Naive thymus-derived CD4-positive, alpha-beta T cell (primary cell): ENCODE measurements at places on chromosomes 11 and 22.

DNA sequence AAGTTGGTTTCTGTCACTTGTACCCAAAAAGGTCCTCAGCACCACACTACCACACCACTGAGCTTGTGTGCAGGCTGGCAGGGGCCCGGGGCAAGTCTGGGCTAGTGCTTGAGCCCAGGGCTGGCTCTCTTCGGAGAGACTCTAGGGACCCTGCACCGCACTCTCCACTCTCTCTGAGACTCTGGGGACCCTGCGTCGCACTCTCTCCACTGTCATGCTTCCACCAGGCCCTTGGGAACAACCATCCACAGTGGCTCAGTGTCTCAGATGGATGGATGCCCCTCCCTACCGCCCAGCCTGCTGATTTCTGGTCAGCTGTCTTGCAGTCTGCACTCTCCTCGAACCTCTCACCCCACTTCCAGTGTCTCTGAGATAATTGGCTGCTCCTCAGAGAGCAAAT, 2.0 kb upstream of the SBF1 start:
- no peak for DNase-seq

DNA sequence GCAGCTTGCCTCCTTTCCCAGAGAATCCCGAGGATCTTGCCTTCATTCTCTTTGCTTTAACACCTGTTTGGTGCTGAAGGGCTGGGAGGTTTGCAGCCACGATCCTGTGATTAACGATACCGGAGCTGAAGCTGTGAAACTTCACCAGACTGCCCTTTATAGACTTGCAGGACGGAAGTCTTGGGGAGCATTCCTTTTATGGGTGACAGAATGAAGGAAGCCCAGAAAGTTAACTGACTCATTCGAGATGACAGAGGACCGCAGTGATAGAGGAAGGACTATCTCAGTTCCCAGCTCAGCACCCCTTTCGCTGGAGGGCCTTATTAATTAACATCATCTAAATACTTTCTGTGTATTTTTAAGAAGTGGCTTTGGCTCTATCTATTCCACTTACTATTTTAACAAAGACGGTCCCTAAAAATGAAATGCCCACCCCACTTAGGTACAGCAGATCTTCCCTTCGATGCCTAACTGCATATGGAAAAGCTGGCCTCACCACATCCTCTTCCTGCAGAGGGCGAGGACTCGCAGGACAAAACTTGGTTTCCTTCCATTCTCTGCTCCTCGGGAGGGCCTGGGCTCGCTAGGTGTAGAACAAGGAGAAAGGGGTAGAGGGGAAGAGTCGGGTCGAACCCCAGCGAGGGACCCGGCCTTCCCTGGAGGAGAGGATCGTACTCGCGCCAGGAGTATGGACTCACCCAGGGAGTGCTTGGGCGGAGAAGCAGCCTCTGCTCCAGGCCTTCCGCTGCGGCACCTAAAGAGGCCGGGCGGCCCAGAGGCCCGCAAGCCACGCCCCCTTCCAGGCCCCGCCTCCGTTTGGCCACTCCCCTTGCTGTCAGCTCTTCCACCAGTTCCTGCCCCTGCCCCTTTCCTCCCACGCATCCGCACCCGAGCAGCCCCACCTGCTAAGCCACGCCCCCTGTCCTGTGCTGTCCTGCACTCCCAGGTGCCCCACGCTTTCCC, 30.7 kb upstream of the USP47 start:
- DNase-seq, result no peak

GRCh38 chr11:19493446-19494213, 219.0 kb upstream of the NAV2 start:
- DNase-seq, result no peak

- no peak for DNase-seq
Observed at GRCh38 chr11:86488553-86488952, 113.9 kb downstream of the CCDC81 start.

- no peak for DNase-seq
Observed at GRCh38 chr22:44409211-44409973, 88.6 kb downstream of the RTL6 start.

DNA sequence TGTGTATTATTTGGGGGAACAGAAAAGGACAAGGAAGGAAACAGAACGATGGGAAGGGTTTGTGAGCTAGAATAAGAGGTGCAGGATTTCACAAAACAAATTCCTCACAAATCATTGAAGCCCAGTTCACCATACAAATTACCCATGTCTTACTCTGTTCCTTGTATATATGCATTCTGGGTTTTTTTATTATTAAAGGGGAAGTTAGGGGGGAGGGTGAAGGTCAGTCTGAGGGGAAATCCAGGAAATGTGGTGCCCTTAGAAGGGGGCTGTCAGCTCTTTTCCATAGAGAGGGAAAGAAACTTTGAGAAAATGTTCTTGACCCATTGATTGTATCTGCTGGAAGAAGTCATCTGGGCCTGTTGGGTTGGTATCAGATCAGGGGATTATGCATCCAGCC, 90.8 kb downstream of the RNF169 start:
- no peak for DNase-seq

DNA sequence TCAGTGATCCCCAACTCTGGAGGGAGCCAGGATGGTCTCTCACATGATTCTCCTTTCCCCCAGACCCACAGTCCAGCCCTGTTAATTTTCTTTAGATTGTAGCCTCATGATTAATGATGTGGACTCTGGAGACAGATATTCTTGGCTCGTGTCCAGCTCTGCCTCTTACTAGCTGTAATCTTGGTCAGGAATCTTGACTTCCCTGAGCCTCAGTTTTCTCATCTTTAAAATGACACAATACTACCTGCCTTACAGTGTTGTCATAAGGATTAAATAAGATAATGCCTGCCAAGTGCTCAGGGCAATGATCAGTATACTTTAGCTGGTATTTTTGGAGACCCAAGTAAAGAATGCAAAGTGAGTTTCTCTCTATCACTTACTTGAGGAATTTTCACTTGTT, 60.0 kb downstream of the SPECC1L start:
- DNase-seq, result no peak

GRCh38 chr11:46512261-46512881, 81.5 kb downstream of the AMBRA1 start:
- no peak for DNase-seq

GRCh38 chr22:41534219-41534618, 10.1 kb downstream of the POLR3H start:
- DNase-seq, result no peak

GRCh38 chr11:133360860-133361688, 171.2 kb downstream of the OPCML start:
- no peak for DNase-seq

GRCh38 chr11:7688238-7688826, 15.0 kb upstream of the CYB5R2 start:
- DNase-seq, result no peak

- no peak for DNase-seq
Observed at GRCh38 chr22:37233751-37234631, 10.1 kb downstream of the RAC2 start.

- peak; percentile 29 for DNase-seq
Observed at GRCh38 chr22:49667236-49667635, 160.4 kb downstream of the BRD1 start.

DNA sequence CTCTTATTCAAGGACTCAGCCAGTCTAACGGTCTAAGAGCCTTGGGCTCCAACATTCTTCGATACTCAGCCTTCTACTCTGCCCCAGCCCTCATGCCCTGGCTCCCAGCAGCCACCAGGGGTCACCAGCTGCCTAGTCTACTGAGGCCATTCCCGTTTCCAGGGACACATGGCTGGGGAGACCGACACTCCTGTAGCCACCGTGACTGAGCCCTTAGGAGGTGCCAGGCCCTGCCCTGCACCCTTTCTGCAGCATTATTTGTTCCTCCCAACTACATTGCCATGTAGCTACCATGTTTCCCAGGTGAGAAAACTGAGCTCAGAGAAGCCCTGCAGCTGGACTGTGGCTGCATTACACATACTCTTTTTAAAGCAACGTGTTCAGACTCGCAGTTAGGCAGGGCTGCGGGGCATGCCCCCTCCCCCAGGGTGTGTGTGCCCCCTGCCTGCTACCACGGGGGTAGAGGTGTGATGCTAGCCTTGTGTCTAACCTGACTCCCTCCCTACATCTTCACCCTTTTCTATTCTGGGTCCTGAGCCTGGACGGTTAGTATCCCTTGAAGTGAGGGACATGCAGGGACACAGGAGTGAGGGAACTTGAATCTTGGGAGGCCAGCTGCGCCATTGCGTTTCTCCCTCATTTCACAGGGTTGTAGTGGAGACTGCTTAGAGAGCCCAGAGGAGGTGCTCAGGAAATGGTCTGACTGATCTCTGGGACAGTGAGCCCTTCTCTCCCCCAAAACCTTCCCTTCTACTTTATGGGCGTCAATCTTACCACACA, 17.5 kb downstream of the ATG16L2 start:
- DNase-seq, result peak; percentile 35

GRCh38 chr22:48953103-48953720, 874.5 kb downstream of the BRD1 start:
- no peak for DNase-seq

DNA sequence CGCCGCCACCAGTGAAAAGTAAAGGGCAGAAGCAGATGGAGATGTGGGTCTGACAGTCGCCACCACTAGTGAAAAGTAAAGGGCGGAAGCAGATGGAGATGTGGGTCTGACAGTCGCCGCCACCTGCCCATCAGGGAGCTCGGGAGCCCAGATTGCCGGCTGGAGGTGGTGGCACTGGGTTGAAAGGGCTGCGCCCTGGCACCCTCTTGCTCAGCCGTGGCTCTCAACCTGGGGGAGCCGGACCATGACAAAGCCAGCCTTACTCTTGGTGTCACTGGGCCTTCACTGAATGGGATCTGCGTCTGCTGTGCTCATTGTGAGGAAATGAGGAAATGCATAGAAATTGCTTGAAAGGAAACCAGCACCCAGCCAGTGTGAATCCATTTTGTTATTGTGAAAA, 36.3 kb downstream of the AP2A2 start:
- no peak for DNase-seq

DNA sequence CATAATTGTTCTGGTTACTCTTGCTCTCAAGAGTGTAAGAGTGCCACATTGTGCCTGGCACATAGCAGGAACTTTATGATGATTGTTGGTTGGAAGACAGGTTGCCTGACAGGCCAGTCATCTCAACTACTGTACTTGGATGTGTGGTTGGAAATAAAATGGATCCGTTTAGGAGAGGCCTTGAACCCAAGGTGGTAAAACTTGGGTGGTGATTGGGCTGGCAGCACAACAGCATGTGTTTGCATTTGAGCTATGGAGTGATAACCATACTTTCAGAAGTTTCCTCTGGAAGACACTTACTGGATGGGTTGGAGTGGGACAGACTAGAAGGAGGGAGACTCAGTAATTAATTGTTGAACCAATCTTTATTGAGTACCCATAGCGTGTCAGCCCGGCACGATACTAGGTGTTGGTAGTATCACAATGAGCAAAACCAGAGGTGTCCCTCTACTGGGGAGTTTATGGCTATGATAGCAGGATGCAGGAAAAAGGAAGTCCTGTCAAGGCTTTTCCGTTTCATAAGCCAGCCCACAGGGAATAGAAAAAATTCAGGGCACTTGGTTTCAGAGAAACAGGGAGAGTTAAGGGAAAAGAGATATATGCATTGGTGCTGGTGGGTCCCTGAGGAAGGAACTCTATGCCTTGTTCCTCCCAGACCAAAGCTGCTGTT, 3.1 kb upstream of the TMEM109 start:
- DNase-seq, result no peak

DNA sequence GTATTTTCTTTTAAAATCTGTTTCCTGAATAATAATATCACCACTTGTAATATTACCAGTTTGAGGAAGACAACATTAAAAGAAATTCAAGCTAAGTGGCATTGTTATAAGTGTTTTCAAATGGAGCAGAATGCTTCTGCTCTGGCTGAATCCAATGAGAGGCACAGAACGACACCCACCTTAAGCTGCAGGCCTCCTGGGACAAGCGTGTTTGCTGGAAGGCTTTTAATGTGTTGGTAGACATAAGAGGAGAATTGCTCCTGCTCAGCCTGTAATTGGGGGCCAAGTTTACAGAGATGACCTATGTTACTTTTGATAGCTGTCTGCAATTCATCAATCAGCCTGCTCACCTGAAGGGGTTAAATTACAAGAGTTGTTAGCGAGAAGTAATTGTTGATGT, 242.2 kb downstream of the DCDC1 start:
- DNase-seq, result no peak

- peak; percentile 40 for DNase-seq
Observed at GRCh38 chr11:128628686-128629085, 41.3 kb upstream of the ETS1 start.

GRCh38 chr11:80379620-80380278, 938.9 kb upstream of the TENM4 start:
- no peak for DNase-seq

- DNase-seq, result no peak
Observed at GRCh38 chr11:98099371-98099770, 921.4 kb upstream of the CNTN5 start.

DNA sequence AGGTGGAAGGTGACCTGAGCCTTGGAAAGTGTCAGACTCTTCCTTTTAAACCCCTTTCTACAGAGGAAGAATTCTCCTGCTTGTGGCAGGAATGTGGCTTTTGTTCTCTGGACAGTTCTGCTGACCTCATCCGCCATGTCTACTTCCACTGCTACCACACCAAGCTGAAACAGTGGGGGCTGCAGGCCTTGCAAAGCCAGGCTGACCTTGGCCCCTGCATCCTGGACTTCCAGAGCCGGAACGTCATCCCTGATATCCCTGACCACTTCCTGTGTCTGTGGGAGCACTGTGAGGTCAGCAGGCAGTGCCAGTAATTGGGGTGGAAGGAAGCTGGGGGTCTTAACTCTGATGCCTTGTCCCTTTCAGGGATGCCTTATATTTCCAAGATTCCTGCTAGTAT, 9.3 kb downstream of the HINFP start:
- no peak for DNase-seq

DNA sequence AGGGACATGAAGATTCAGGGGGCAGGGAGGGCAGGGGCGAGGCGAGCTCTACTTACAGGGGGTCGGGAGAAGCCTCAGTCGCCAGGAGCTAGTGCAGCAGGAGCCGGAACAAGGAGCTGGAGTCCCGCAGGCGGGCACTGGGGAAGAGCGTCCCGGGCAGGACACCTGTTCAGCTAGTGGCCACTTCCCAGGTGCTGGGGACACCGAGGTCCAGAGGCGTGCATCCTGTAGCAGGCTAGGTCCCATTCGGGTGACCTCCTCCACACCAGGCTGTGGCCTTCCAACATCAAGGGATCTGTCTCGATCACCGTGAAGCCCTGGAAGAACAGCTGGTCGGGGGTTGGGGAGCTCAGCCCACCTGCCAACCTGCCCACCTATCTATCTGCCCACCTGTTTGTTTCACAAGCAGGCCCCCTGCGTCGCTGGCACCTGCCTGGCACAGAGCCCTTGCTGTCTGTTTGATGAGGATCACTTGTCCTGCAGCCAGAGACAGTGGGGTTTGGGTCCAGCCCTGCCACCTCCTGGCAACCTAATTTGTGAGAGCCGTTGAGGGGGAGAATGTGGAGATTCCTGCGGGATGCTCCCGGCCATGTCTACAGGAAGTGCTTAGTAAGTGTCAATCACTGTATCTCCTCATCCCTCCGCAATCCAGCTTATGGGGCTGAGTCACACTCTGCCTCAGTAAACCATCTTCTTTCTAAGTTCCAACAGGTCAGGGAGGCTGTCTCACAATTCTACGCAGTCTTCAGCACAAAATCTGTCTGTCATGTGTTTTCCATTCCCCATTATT, 940.9 kb downstream of the BRD1 start:
- DNase-seq, result no peak

DNA sequence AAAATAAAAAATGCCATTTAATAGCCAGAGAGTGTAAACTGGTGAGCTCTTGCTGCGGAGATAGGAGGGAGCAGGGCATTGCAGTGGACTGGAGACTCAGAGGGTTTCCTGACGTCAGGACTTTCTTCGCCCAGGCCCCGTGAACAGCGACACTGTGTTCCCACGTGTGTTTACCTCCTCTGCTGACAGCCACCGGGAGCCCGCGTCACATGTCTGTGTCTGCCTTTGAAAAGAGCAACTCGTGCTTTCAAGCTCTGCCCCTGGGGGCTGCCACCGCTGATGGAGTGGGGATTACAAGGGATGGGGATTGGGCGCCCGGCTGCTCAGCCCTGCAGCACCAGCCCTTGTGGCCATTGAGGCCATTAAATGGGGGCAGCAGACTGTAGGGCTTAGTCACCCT, 3.3 kb downstream of the TANGO2 start:
- DNase-seq, result no peak
